ENCODE measurements at places on chromosomes 7 and 10. TPM values are rescaled to one million over a fixed set of nuclear protein-coding genes. Genes with fewer than 3 reads are reported as not detected.

Gene SH2D4B
- total RNA-seq, result 0.17 TPM

Gene TMEM236
- total RNA-seq, result 0.08 TPM

Gene AUTS2
- 70.3 TPM for total RNA-seq

Gene ALKBH4
- 12.3 TPM for total RNA-seq

Gene ABI1
- 21.6 TPM for total RNA-seq

Gene NUTM2D
- 8.9 TPM for total RNA-seq
